ENCODE measurements at places on chromosomes 3 and 15.

DNA sequence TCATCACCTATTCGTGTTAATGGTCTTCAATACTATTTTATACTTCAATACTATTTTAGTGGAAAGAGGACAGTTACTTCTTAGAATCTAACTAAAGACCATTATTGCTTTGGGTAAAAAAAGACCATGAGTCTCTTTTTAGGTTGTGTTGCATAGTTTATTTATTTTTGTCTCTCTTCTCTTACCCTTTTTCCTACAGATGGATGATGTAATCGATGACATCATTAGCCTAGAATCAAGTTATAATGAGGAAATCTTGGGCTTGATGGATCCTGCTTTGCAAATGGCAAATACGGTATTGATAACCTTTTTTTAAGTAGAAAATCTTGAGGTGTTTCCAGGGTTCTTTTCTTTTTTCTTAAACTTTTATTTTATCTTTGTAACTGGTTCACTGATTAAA, 58.5 kb upstream of the SAMMSON start:
- DNase-seq = peak; percentile 10

DNA sequence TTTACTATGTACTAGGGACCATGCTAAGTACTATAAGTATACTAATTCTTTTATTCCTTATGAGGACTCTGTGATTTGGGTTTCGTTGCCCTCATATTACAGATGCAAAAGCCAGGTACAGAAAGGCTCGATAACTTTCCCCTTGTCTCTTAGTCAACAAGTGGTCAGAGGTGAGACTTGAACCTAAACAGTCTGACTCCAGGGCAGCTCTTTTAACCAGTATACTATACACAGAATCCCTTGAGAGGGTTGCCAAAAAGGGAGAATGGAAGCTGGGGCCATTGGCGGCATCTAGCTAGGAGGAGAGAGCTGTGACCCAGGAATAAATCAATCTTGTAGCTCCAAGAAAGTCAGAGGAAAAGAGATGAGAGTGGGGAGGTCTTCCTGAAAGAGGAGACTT, 92.4 kb downstream of the TOP2B start:
- DNase-seq = no peak

GRCh38 chr3:134255404-134255803, 4.7 kb upstream of the RYK start:
- DNase-seq = no peak

- no peak for DNase-seq
Observed at GRCh38 chr3:79515072-79515471, 252.7 kb downstream of the ROBO1 start.

- no peak for DNase-seq
Observed at GRCh38 chr3:168472783-168473182, 377.1 kb upstream of the GOLIM4 start.

DNA sequence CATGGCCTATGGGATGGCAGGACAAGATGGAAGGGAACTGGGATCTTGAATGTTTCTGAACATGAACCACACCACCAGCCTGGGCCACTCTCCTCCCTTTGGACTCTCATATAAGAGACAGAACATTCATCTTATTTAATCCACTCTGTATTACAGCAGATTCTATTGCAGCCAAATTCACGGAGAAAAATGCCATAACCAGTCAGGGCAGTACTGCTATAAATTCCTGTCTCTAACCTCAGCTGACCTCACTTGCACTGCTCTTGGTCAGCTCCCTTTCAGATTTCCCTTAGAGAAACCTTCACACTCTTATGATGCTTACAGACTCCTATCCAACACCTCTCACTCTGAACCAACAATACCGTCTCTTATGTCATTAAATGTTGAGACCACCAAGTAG, 101.4 kb downstream of the RYK start:
- peak; percentile 69 for DNase-seq

DNA sequence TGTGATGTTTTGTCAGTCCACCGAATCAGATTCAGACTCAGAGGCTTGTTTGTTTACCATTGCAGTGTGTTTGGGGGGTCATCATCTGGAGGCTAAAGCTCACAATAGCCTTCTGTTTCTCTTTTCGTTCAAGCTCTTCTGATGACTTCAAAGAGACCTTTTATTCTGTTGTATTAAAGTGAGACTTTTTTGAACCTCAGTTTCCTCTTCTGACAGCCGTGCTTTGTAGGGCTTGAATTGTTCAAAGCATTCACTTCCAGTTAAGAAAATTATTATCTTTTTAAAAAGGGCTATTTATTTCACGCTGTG, 1.3 kb downstream of the PXK start:
- DNase-seq = peak; percentile 20

DNA sequence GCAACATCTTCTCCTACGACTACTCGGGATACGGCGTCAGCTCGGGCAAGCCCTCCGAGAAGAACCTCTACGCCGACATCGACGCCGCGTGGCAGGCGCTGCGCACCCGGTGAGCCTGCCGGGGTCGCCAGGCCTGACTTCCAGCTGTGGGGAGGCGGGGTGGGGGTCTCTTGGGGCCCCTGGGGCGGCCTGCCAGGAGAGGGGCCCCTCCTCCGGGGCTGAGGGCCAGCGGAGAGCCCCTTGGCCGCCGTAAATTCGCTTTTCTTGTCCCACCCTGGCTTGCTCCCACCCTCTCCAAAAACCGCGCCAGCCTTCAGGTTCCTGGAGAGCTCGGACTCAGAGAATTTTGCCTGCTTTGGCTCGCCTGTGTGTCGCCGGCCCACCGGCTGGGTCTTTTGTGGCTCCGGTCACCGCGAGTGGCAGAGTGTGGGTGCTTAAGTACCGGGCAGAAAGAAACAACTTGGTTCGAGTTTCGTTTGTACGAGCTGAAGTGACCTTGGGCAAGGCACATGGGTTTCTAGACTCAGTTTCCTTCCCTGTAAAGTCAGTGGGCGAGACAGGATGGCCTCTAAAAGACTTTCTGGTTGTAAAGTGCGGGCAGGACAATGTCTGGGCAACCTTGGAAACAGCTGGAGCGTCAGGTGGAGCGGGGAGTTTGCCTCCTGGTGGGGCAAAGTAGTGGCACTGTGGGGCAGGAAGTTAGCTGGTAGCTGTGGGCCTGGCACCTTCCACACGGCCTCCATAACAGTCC, 976 bp downstream of the ABHD17C start:
- no peak for DNase-seq

DNA sequence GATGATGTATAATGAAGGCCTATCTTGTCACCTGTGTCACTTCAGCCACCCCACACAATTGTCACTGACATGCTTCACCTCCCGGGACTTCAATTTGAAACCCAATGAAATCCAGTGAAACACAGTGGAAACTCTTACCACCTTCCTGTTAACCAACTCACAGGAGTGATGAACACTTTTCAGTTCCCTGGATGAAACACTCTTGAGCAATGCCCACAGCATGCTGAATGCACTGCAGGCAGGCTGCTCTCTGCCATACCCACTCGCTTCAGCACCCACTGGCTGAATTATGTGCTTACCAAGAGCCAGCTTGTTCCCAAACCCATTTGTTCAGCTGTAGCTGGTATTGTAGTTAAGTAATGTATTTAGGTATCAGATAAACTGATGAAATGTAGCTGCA, 47.0 kb downstream of the MAP2K1 start:
- peak; percentile 59 for DNase-seq

- no peak for DNase-seq
Observed at GRCh38 chr3:142888481-142889211, at the start of gene PCOLCE2. Gene PCOLCE2, minus strand, starts transcription at chr3:142889083. Its CDS starts 187 bp downstream, at chr3:142888896.

- DNase-seq = no peak
Observed at GRCh38 chr3:6287088-6287875, 573.6 kb upstream of the GRM7 start.

GRCh38 chr3:142563496-142563997, 15.0 kb downstream of the ATR start:
- no peak for DNase-seq

DNA sequence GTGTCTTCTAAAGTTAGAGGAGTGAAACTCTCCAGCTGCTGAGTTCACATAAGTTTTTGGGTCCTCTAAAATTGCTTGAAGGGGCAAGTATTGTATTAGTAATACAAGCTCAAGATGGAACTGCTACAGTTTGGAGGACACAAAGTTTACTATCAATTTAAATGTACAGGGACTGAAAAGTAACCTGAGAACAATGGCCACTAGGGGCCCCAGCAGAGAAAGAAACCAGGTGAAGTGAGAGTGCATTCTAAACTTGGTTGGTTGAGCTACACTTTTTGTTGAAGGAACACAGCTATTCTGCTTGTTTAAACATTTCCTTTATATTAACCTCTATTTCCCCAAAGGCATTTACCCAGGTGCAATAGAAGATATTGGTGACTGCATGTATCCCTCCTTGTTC, 755.5 kb downstream of the GBE1 start:
- no peak for DNase-seq

GRCh38 chr3:11568503-11569155, 75.1 kb downstream of the VGLL4 start:
- DNase-seq = peak; percentile 89

GRCh38 chr3:160130071-160130470, 95.2 kb upstream of the C3orf80 start:
- DNase-seq = no peak

DNA sequence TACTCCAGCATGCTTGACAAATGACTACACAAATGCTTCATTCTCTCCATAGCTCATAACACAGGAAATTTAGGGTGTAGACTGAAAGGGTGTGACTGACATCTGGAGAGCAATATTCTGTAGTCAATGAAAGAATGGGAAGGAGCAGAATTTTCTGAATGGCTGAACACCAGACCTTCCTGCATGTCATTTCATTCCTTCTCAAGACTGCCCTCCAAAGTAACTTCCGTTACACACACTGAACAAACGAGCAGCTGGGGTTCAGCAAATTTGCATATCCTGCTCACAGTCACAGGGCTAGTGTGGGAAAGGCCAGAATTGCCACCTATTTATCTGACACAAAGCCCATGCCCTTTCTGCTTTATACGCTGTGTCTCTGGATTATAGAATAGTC, 325.0 kb upstream of the CFAP20DC start:
- DNase-seq = no peak

- peak; percentile 76 for DNase-seq
Observed at GRCh38 chr3:187689984-187690383, 12.4 kb downstream of the RTP2 start.

GRCh38 chr3:64601824-64602223, 86.0 kb downstream of the ADAMTS9 start:
- no peak for DNase-seq

DNA sequence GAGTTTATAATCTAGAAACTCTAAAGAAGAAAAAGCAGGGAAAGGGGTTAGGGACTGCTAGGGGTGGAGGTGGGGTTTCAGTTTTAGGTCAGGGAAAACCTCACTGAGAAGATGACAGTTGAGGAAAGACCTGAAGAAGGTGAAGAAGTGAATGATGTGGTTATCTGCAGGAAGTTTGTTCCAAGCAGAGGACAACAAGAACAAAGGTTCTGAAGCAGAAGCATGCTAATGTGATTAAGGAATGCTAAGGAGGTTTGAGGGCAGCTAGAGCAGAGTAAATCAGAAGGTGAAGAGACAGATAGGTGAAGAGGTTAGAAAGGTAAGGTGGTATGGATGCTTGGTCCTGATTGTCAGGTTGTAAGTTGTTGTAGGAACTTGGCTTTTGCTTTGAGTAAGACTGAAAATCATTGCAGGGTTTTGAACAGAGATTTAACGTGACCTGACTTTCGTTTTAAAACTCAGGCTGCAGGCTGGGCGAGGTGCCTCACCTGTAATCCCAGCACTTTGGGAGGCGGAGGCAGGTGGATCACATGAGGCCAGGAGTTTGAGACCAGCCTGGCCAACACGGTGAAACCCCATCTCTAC, 8.6 kb downstream of the OXSR1 start:
- no peak for DNase-seq

- DNase-seq = peak; percentile 80
Observed at GRCh38 chr15:89863918-89864317, 29.9 kb downstream of the AP3S2 start.

GRCh38 chr3:61417352-61417751, 144.0 kb upstream of the PTPRG start:
- no peak for DNase-seq

DNA sequence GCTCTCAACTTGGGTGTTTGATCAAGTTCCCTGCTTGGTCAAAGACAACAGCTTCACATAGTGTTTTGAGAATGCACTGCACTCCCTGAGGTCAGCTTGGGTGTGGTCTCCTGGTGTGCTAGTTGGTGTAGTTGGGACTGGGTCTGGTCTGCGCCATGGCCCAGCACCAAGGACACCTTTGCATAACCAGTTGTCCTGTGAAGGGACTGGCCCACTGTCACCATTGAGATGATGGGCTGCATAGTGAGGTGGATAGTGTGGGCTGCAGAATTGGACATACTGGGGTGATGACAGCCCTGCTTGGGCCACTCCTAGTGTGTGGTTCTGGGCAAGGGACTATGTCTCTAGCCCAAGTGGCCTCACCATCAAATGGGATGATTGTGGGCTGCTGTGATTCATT, 9.5 kb downstream of the RPSA start:
- DNase-seq = no peak

- DNase-seq = no peak
Observed at GRCh38 chr3:77411334-77411733, 371.4 kb downstream of the ROBO2 start.

GRCh38 chr3:62241279-62241678, 132.1 kb downstream of the FEZF2 start:
- no peak for DNase-seq

DNA sequence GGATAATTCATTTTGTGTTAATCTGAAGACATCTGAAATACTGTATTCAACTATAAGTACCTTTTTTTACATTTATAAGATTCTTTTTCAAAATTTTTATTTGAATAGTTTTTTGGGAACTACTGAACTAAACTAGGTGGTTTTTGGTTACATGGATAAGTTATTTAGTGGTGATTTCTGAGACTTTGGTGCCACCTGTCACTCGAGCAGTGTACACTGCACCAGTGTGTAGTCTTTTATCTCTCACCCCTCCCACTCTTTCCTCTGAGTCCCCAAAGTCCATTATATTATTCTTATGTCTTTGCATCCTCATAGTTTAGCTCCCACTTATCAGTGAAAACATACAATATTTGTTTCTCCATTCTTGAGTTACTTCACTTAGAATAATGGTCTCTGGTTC, 57.6 kb downstream of the CD86 start:
- DNase-seq = no peak

DNA sequence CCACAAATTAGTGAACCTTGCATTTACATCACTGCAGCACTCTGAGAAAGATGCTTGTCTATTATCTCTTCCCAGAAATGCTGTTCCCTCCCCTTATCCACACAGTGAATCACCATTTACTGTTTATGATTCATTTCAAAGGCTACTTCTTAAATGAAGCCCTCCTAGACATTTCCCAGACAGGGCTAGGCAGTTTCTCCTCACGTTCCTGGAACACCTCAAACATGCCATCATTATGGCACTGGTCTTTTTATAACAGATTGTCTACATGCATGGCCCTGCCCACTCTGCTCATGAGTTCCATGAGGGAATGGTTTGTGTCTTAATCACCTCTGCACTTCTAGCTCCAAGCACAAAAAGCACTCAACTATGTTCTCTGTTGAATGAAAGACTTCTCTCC, 32.2 kb upstream of the TM2D3 start:
- DNase-seq = peak; percentile 94

- no peak for DNase-seq
Observed at GRCh38 chr3:82736696-82737277, 975.3 kb upstream of the GBE1 start.

- DNase-seq = no peak
Observed at GRCh38 chr15:40182358-40183029, 21.6 kb downstream of the BUB1B start.

- DNase-seq = peak; percentile 30
Observed at GRCh38 chr15:78438619-78439285, 736 bp downstream of the IREB2 start.
